ENCODE measurements at places on chromosomes 7 and 10.

DNA sequence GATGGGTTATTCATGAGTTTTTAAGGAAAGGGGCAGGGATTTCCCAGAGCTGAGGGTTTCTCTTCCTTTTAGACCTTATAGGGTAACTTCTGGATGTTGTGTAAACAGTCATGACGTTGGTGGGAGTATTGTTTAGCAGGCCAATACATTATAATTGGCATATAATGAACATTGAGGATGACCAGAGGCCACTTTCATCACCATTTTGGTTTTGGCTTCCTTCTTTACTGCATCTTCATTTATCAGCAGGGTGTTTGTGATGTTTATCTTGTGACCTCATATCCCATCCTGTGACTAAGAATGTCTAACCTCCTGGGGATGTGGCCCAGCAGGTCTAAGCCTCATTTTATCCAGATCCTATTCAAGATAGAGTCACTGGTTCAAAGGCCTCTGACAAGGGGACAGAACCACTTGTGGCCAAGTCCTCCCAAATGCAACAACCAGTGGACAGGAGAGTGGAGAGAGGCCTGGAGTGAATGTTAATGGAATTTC is 77.3 kb upstream of the RPA3 start:
- no peak for DNase-seq

GRCh38 chr10:78513986-78514385 is 480.3 kb downstream of the RPS24 start:
- DNase-seq: no peak

DNA sequence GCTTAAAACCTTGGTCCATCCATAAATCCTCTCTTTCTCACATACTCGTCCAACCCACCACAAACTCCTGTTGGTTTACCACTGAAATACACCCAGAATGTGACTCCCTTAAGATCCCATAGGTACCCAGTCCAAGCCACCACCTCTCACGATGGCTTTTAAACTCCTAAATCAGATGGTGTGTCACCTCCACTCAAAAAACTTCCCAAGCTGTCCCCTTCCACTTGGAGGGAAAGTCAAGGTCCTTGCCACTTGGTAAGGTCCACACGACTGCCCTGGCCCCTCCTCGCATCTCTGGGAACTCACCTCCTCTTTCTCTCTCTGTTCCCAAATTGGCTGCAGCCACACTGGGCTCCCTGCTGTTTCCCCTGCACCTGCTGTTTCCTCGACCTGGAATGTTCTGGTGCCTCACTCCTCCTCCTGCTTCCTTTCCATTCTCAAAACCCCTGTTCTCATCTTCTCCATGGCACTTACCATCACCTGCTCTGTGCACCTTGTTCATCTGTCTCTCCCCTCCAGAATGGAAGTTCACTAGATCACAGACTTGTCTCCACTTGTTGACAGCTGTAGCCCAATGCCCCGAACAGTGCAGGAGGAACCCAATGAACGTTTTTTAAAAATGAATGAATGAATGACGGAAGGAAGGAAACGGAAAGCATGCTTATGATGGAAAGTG is 23.0 kb downstream of the ZFAND2A start:
- DNase-seq: no peak

- DNase-seq: peak; percentile 37
These were observed 49.1 kb upstream of the CDC14C start for GRCh38 chr7:48875045-48875916.

GRCh38 chr7:132703742-132704141 is 127.5 kb upstream of the PLXNA4 start:
- no peak for DNase-seq

GRCh38 chr10:104122225-104123107 is 495 bp downstream of the SFR1 start:
- no peak for DNase-seq

GRCh38 chr7:112248598-112248997 is 42.1 kb downstream of the ZNF277 start:
- DNase-seq: no peak

GRCh38 chr7:123867225-123867624 is 22.3 kb downstream of the HYAL4 start:
- DNase-seq: no peak

- DNase-seq: no peak
These were observed 81.6 kb downstream of the CRTAC1 start for GRCh38 chr10:97948822-97949221.

- no peak for DNase-seq
These were observed 148.7 kb upstream of the RSU1 start for GRCh38 chr10:16965740-16966447.

GRCh38 chr10:105356626-105357025 is 715.5 kb downstream of the SORCS3 start:
- no peak for DNase-seq

- DNase-seq: no peak
These were observed 2.2 kb upstream of the FRMD4A start for GRCh38 chr10:14332903-14333302.

DNA sequence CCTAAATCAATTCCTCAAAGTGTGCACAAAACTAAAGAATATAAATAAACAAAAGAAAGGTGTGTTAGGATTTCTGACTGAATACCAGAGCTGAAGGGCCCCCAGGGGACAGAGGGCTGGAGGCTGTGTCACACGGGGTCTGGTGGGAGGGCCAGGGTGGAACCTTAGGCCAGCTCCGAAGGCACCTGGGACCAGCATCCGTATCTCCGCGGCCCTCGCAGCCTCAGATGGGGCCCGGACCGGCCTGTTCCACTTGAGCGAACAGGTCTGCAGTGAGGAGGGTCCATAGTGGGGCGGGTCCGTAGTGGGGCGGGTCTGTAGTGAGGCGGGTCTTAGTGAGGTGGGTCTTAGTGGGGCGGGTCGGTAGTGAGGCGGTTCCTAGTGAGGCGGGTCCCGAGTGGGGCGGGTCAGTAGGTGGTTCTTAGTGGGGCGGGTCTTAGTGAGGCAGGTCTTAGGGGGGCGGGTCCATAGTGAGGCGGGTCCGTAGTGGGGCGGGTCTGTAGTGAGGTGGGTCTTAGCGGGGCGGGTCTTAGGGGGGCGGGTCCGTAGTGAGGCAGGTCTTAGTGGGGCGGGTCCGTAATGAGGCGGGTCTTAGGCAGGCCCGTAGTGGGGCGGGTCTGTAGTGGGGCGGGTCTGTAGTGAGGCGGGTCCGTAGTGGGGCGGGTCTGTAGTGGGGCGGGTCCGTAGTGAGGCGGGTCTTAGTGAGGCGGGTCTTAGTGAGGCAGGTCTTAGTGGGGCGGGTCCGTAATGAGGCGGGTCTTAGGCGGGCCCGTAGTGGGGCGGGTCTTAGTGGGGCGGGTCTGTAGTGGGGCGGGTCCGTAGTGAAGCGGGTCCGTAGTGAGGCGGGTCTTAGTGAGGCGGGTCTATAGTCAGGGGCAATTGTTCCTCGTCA is 15.1 kb downstream of the GPR146 start:
- no peak for DNase-seq

GRCh38 chr10:79072041-79072441 is 3.3 kb downstream of the ZMIZ1 start:
- DNase-seq: no peak

DNA sequence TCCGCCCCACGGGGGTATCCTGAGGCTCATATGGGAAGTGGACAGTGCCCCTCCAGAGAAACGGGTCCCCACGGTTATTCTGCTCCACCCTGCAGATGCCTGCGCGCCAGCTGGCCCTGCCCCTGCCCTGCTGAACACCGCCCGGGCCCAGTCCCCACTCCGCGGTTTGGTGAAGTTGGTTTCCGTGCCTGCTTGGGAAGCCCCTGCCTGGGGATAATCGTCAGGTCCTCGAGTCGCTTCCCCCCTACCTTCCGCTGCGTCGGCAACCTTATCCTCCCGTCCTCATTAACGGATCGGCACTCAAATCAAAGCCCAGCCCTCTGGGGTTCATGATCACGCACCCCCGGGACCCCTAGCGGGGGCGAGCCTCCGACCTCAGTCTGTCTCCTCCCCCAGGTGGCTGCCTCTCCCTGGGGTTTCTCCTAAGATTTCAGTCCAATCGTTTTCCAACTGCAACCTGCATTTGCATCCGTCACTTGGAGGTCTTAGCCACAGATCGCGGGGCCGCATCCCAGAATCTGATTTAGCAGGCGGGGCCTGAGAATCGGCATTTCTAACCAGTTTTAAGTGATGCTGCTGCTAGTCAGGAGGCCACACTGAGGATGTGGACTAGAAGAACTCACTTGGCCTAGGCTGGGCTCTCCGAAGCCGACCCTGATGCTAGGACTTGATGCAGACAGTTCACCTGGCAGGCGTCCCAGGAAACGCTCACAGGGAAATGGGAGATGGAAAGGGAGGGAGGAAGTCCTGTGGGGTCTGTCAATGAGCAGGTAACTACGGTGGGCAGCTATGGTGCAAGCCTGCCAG is 27.6 kb downstream of the WDR86 start:
- DNase-seq: no peak

GRCh38 chr10:97597778-97598177 is 8.3 kb downstream of the C10orf62 start:
- no peak for DNase-seq

- no peak for DNase-seq
These were observed 174.2 kb upstream of the HGF start for GRCh38 chr7:81944058-81944457.

- no peak for DNase-seq
These were observed 39.2 kb upstream of the SDHAF3 start for GRCh38 chr7:97078023-97078969.

- no peak for DNase-seq
These were observed 134.6 kb downstream of the DPP6 start for GRCh38 chr7:154186811-154187210.

DNA sequence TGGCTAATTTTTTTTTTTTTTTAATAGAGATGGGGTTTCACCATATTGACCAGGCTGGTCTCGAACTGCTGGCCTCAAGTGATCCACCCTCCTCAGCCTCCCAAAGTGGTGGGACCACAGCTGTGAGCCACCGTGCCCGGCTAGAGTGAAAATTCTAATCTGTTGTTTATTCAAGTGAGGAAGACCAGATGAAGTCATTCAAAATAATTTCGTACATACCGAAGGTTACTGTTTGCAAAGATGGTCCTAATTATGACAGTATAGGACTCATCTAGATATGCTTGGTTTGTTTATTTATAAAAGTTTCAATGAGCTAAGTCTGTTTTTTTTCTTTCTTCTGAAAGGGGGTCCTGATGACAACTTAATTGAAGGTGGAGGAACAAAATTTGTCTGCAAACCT is 376.8 kb downstream of the EXOC4 start:
- DNase-seq: no peak

- DNase-seq: no peak
These were observed 509.3 kb downstream of the SORCS3 start for GRCh38 chr10:105150259-105150880.

DNA sequence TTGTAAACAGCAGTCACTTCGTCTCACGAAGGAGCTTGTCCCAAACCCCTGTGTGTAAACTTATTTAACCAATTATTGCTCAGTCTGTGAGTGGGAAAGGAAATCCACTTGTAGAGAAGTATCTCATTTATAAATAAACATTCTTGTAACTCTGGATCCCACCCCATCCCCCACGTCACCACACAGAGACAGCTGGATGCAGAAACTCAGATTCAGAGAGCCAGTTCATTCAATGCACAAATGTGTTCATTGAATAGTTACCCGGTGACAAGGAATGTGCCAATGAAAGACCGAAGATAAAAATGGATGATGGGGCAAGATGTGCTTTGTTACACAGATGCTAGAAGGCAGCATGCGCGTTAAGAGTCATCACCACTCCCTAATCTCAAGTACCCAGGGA is 8.3 kb upstream of the OCM start:
- no peak for DNase-seq

DNA sequence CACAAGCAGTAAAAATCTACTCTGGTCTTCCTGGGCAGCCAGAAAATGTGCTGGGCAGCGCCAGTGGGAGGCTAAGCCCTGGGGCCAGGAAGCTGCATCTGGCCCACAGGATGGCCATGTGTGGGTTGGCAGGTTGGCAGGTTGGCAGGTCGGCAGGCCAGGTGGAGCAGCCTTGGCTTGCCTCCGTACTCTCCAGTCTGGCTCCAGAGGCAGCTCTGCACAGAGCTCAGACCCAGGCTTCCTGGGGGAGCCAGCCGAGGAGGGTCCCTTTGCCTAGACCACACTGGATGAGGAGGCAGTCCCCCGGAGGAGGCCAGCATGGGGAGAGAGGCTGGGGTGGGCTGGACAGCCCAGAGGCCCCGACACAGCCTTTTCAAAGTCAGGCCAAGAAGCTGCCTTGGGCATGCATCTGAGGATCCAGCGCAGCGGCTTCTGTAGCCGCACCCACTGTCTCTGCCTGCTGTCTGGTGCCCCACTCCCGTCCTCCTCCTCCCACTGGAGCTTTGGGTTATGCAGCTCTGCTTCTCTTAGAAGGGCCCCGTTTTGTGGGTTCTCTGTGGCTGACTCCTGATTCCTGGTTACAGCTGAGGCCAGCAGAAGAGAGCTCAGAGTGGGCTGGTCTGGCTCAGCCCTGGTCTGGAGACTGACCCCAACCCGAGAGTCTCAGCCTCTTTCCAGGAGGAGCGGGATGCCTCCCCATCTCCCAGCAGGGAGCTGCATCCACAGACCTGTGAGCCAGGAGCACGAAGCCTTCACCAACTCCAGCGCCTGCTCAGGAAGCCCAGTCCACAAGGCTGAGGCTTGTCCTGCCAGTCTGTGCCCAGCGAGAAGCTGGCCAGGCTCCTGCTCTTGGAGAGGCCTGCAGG is 44.6 kb downstream of the CFAP46 start:
- DNase-seq: no peak

GRCh38 chr10:11245510-11245909 is 227.8 kb downstream of the CELF2 start:
- no peak for DNase-seq

DNA sequence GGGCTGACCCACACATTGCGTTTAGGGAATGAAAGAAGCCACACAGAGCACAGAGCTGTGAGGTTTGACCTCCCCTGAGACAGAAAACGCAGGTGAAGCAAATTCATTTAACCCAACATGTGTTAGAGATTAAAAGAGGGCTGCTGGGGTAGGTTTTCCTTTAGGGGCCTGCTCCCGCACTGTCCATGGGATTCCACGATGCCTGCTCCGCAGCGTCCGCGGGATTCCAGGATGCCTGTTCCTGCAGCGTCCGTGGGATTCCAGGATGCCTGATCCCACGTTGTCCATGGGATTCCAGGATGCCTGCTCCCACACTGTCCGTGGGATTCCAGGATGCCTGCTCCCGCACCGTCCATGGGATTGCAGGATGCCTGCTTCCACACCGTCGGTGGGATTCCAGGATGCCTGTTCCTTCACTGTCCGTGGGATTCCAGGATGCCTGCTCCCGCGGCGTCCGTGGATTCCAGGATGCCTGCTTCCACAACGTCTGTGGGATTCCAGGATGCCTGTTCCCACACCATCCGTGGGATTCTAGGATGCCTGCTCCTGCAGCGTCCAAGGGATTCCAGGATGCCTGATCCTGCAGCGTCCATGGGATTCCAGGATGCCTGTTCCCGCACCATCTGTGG is 78.7 kb downstream of the VIPR2 start:
- DNase-seq: no peak

DNA sequence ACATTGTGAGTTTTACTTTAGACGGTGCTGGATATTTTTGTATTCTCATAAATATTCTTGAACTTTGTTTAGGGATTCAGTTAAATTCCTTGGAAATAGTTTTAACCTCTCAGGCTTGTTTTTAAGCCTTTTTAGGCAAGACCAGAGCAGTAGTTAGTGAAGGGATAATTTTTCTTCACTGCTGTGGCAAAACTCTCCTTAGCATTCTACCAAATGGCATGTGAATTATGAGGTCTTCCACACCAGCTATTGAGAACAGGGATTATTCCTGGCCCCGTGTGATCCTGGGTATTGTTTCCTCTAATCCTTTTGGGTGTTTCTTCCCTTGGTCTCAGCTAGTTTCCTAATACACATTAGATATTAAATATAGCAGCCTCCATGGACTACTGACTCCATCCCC is 46.2 kb downstream of the CCDC71L start:
- DNase-seq: no peak

GRCh38 chr10:12235116-12235694 is 39.2 kb downstream of the CDC123 start:
- no peak for DNase-seq

All from heart right ventricle (tissue), 16 donors.